ENCODE measurements at places on chromosomes 2 and 18. TPM values are rescaled to one million over a fixed set of nuclear protein-coding genes. Genes with fewer than 3 reads are reported as not detected.

CAPN13 gene
- polyA plus RNA-seq: not detected

SP140 gene
- polyA plus RNA-seq: 2.3 TPM

- no peak for DNase-seq
Observed at GRCh38 chr2:127047716-127048617, 59.0 kb downstream of the BIN1 start.

GRCh38 chr18:10116574-10116973, 202.8 kb downstream of the VAPA start:
- no peak for DNase-seq

CCDC150 gene
- 1.3 TPM for polyA plus RNA-seq

GRCh38 chr2:15655123-15655887, 63.6 kb downstream of the DDX1 start:
- no peak for DNase-seq

TUBB8B gene
- polyA plus RNA-seq: not detected

TTN gene
- 0.05 TPM for polyA plus RNA-seq

GRCh38 chr2:96893289-96894150, 23.6 kb upstream of the SEMA4C start:
- DNase-seq: no peak

DPYSL5 gene
- 0.37 TPM for polyA plus RNA-seq

GRCh38 chr2:45930396-45930792, 278.9 kb downstream of the PRKCE start:
- DNase-seq: no peak

- no peak for DNase-seq
Observed at GRCh38 chr18:69895066-69896047, 52.3 kb downstream of the CD226 start.

GRCh38 chr18:518081-518480, 17.6 kb upstream of the COLEC12 start:
- no peak for DNase-seq

RFTN2 gene
- 2.2 TPM for polyA plus RNA-seq

DNA sequence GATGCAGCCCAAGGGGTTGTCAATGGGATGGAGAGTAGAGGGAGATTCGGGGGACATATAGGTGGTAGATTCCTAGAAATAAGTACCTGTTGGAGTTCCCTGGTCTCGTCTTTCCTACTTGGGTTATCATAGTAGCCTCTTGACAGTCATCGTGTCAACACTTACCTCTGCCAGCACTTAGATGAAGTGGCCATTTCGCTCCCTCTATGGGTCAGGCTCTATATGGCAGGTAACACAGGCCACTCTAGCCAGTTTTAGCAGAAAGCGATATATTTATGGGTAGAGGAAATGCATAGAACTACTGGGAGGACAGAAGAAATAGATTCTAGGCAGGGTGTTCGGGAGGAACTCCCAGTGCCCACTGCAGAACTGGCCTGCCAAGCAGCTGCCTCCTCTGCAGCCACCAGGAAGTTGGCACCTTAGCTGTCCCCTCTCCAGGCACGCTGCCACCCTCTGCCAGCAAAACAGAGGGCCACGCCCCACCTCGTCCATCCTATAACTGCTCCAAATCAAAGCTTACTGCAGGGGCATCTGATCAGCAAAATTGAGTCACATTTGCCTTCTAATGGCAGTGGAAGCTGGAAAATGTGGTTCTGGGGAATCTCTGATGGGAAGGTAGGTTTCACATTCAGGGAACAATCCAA, 181.3 kb downstream of the INSIG2 start:
- DNase-seq: no peak

DNA sequence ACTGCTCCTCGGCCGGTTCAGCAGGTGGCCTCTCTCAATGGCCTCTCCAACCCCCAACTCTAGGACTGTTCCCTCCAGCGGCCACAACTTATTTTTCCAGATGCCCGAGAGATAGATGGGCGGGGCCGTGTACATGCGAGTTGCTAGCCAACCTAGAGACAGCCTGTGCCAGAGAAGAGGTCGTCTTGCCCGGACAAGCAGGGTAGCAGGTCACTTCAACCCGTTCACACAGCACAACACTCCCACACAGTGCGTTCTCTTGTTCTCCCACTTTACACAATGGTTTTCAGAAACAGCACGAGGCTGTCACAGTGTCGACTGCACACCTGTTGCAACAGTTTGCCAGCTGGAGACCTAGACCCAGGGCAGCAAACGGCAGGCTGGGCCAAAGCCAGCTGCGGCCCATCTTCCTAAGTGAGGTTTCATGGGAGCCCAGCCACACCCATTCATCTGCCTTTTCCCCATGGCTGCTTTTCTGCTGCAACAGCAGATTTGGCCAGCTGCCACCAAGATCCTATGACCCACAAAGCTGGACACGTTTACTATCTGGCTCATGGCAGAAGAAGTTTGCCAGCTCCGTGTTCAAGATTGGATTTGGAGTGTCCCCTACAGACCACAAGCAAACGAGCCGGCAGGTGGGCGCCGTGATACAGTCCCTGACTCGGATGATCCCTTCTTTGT, 7.3 kb upstream of the PRLH start:
- DNase-seq: peak; percentile 52

POTEJ gene
- polyA plus RNA-seq: not detected

Measured in adrenal gland (tissue), 19 donors.